ENCODE measurements at places on chromosomes 2 and 18.

DNA sequence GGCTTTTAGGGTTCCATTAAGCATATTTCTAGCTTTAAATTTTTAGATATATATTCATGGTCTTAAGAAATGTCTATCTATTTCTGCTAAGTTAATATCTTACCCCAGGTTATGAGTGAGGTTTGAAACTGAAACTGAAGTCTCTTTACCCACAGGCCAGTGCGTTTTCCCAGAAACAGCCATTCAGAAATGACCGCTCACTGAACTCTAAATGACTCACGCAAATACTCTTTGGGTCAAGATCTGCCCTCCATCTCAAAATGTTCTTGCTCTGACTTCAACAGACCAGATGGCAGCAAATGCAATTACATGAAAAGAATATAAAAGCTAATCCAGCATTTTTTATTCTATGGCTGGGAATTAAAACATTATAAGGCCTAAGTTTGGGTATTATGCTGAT is 315.2 kb downstream of the TDRD15 start:
- no peak for DNase-seq

- no peak for DNase-seq
Observed at GRCh38 chr2:38905251-38905650, 15.6 kb downstream of the ARHGEF33 start.

- no peak for DNase-seq
Observed at GRCh38 chr2:64720535-64721319, 67.0 kb upstream of the SERTAD2 start.

DNA sequence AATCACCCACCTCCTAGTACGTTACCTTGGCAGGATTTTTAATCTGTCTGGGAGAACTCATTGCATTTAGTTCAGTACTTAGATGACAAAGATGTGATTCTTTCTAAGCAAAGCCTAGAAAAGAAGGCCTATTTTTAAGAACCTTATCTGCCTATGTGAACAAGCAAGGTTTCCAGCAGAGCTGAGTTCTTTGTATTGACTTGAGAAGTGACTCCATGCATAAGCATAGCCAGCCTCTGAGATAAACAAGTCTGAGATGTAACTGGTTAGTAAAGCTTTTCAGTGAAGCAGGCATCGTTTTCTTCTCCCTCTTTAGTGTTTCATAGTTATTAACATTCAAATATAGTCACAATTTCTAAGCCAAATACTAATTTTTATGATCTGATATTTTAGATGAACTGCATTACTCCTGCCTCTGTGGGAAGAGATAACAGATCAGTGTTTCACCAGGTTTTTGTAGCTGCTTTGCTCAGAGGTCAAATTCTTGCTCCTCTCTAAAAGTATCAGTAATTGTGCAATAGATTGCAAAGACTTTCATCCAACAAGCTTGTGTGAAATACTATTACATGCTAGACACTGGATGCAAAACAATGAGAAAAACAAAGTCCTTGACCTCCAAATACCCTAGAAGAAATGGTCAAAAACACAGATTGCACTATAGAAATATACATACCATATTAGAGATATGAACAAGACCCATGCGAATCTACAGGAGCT is 107.8 kb downstream of the MBD2 start:
- DNase-seq, result no peak

- DNase-seq, result peak; percentile 12
Observed at GRCh38 chr2:179340678-179341077, 76.0 kb upstream of the SESTD1 start.

DNA sequence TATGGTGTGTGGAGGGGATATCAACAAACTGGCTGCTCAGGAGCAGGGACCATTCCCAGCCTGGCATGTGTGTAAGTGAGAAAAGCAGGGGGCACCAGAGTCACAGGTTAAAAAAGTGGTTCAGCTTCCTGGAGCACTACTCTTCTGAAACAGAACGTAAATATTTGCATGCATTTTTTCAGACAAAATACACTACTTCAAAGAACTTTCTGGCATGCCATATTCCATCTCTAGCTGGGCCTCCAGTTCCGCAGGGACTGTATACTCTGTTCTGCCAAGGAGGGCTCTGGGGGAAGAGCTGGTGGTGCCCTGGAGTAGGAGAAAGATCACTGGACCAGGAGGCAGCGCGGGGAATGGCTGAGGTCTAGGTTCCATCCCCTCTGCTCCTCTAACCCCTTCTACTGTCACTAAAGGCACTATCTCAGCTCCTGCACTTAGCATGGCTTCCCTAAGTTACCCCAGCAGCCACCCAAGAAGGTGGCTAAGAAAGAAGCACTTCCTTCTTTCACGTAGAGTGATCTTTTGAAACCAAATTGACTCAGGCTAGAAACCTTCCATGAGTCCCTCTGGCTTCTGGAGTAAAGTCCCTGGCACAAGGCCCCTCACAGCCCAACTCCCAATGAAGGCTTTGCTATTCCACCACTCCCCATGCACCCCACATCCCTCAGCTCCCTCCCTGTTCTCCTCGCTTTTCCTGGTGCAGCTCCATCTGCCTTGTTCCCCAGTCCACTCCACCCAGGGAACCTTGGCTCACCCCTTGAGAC is 57.6 kb upstream of the CABLES1 start:
- no peak for DNase-seq

DNA sequence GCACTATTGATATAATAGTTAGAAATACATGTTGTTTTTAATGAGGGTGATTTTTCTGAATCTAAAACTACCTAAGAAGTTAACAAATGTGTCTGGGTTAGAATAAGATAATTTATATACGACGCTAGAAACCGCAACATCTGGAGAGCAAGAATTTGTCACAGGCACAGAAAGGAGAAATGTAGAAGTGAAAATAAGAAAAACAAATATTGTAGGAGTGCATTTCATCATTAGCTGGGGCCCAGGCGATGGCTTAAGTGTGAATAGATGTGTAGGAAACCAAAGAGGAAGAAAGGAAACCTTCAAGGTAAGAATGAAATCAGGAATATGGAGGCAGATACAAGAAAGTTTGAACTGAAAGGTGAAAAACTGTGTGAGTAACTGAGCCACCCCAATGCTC is 90.3 kb downstream of the LRP2 start:
- DNase-seq, result no peak

DNA sequence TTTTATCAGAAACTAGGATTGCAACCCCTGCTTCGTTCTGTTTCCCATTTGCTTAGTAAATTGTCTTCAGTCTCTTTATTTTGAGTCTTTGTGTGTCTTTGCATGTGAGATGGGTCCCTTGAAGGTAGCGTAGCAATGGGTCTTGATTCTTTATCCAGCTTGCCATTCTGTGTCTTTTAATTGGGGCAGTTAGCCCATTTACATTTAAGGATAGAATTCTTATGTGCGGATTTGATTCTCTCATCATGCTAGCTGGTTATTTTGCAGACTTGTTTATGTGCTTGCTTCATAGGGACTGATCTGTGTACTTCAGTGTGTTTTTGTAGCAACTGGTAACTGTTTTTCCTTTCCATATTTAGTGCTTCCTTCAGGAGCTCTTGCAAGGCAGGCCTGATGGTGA is 73.5 kb downstream of the EPC2 start:
- no peak for DNase-seq

- peak; percentile 83 for DNase-seq
Observed at GRCh38 chr2:12709207-12709522, 7.6 kb upstream of the TRIB2 start.

GRCh38 chr18:45274026-45274425 is 341.2 kb upstream of the SLC14A2 start:
- DNase-seq, result no peak

DNA sequence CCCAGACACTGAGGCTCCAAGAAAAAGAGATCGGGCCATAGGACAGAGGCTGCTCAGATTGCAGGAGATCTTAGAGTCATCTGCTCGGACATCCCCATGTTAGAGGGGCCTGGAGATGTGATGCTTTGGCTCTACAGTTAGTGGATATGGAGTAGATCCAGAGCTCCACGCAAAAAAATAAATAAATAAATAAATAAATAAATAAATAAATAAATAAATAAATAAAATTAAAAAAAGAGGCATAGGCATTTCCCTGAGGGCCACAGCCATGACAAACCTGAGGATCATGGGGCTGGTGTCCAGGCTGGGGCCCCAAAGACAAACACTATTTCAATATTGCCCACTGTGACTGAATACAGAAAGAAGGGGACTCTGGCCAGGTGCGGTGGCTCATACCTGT is 85.5 kb downstream of the PLB1 start:
- no peak for DNase-seq

- DNase-seq, result no peak
Observed at GRCh38 chr18:55314615-55315237, 273.3 kb downstream of the TCF4 start.

DNA sequence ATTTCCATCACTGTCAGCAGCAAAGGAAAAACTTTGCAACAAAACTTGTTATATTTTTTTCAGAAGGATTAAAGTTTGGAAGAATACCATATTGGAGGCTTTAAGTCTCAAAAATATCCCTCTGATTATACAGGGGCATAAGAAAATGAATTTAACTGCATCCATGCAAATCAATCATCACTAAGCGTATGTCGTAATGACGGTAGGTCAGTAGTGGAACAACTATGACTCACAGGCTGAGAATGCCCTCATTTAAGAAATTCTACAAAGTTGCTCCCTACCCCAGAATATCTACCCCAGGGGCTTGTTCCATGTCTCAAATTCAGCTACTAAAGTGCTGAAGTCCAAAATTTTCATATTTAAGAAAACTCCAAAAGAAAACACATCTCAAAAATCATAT is 12.5 kb upstream of the NAB1 start:
- no peak for DNase-seq

GRCh38 chr2:42092084-42092996 is 44.5 kb downstream of the PKDCC start:
- no peak for DNase-seq

- DNase-seq, result no peak
Observed at GRCh38 chr2:195961873-195962272, 106.8 kb downstream of the DNAH7 start.

DNA sequence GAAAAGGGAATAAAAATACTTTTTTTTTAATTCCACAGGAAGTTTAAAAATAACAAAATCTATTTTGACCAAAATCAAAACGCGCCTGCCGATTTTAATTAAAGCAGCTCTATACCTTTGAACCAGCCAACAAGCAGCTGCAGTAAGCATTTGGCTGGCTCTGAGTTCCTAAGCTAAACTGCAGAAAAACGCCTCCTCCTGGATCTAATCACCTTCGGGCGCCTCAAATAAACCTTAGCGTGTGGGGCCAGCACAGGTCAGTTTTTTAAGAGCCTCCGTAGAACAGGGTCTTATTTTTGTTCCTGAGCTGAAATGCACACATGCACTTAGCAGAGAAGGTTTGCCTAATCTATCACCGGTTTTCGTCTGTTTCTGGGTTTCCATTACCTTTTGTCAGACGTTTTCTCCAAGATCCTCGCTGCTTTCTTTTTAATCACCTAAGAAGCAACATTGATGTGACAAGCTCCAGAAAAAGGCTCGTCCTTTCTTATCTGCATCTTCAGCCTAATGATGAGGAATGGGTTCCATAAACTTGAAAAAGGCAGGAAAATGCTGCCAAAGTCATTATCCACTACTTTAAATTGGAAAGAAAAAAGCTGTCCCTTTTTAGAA is 64.7 kb upstream of the HNRNPA3 start:
- no peak for DNase-seq

GRCh38 chr2:26179446-26179913 is 6.6 kb downstream of the GAREM2 start:
- no peak for DNase-seq

DNA sequence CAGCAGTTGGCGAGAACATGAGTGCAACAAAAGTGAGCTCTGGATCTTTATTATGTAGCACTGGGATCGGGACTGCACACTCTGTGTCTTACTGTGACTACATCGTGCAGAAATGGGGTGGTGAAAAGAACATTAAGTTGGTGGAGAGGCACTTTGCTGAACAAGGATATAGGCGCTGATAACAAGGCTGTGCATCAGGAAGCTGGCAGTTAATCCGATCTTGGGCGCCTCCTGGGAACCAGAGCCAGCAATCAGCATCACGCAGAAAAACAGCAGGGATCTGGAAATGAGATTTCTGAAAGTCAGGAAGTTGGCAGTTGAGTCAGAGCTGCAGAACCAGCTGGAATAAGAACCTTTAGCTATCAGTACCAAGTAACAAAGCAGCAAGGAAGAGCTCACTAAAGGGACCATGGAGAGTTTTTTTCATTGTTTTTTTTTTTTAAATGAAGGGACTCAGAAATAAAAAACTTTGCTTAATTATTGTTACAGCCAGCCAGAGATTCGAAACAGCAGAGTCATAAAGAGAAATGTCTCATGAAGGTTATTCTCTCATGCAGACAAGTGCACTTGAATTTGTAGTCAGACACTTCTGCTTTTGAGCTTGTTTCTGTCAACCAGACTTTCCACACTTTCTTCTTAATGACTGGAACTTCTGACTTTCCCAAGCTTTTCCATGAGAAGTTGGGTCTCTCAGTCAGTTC is 22.8 kb upstream of the MYO3B start:
- no peak for DNase-seq

- no peak for DNase-seq
Observed at GRCh38 chr2:20452551-20452950, 5.7 kb downstream of the RHOB start.

- no peak for DNase-seq
Observed at GRCh38 chr18:48564139-48564538, 25.3 kb downstream of the CTIF start.

GRCh38 chr2:18467749-18468360 is 92.6 kb downstream of the RDH14 start:
- no peak for DNase-seq

GRCh38 chr2:100960688-100961087 is 41.4 kb upstream of the RPL31 start:
- DNase-seq, result no peak

DNA sequence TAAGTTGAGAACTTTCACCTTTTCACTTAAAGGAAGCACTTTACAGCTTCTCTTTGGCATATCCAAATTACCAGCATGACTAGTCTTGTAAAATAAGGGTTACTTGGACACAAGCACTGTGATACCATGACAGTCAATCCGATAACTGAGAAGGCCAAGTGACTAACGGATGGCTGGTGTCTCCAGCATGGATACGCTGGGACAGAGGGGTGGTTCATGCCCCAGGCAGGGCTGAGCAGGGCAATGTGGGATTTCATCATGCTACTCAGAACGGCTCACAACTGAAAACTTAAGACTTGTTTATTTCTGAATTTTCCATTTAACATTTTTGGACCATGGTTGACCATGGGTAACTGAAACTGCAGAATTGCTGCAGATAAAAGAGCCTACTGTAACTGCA is 43.1 kb upstream of the GPR155 start:
- DNase-seq, result no peak

- no peak for DNase-seq
Observed at GRCh38 chr2:190404487-190404886, 3.7 kb upstream of the MFSD6 start.

GRCh38 chr2:199366406-199366805 is 91.3 kb downstream of the SATB2 start:
- no peak for DNase-seq

DNA sequence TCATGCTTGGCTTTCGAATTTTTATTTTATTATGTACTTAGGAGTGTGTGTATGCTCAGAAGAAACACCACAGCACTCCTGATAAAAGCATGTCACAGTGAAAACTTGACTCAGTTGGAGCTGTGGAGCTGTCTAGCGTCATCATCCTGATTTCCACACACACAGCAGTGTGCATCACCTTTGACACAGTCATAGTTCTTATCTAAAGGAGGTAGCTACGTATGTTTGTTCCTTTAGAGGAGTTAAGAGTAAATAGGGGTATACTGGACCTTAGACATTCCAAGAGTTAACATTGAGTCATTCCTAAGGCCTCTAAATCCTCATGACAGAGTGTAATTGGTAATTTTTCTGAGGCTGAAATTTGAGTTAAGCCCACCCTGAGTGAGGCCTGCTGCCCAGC is 96.9 kb downstream of the PHLPP1 start:
- no peak for DNase-seq
